Dermis microvascular lymphatic vessel endothelial cell (primary cell): ENCODE measurements at places on chromosomes 2 and 18. TPM values are rescaled to one million over a fixed set of nuclear protein-coding genes. Genes with fewer than 3 reads are reported as not detected.

MTCL1 gene
- total RNA-seq, result 3.1 and 5.6 TPM in 2 replicates

TSPYL6 gene
- total RNA-seq, result not detected in 2 replicates

POU3F3 gene
- not detected in 2 replicates for total RNA-seq

SPP2 gene
- total RNA-seq, result not detected in 2 replicates

ATP6V1B1 gene
- total RNA-seq, result 0.25 TPM in 1 of 2 replicates, not detected in the other

RFTN2 gene
- 9.8 and 10.6 TPM in 2 replicates for total RNA-seq

SPC25 gene
- total RNA-seq, result 1.4 and 4.0 TPM in 2 replicates

KIF1A gene
- total RNA-seq, result under 0.01 TPM in 2 replicates

DYNAP gene
- total RNA-seq, result not detected in 2 replicates
